ENCODE measurements at places on chromosomes 3 and 15. TPM values are rescaled to one million over a fixed set of nuclear protein-coding genes. Genes with fewer than 3 reads are reported as not detected.

Gene CCDC191
- 3.4 TPM for total RNA-seq

Gene SLC12A1
- total RNA-seq = not detected

Gene DNAH12
- total RNA-seq = 0.41 TPM

Gene PRR23C
- not detected for total RNA-seq

Gene IMPG2
- total RNA-seq = 0.07 TPM

Gene LRRC2
- 0.29 TPM for total RNA-seq

Gene CPLX3
- total RNA-seq = not detected

Gene CAND2
- total RNA-seq = 1.4 TPM

Gene TRANK1
- 4.2 TPM for total RNA-seq

Gene TP63
- 0.13 TPM for total RNA-seq

Gene GMPS
- total RNA-seq = 33.7 TPM

Gene UBAP1L
- 1.2 TPM for total RNA-seq

Gene RBMS3
- 18.4 TPM for total RNA-seq

DNA sequence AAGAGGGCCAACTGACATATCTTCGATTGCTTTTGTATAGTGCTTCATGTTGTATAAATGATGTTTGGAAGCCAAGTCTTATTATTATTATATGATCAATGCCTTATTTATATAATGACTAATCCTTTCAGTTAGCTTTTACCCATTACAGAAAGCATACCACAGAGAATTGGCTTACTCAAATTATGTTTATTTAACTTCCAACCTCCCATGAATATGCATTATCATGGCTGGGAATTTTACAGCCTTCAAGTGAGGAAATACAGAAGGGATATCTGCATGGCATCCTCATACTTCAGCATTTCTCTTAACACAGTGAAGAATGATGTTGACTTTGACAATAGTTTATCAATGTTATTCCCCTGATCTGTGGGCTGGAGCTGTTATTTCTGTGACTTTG is 225.9 kb upstream of the GAP43 start:
- no peak for DNase-seq

GRCh38 chr15:79874242-79874641 is 22.6 kb downstream of the MTHFS start:
- DNase-seq = peak; percentile 5

DNA sequence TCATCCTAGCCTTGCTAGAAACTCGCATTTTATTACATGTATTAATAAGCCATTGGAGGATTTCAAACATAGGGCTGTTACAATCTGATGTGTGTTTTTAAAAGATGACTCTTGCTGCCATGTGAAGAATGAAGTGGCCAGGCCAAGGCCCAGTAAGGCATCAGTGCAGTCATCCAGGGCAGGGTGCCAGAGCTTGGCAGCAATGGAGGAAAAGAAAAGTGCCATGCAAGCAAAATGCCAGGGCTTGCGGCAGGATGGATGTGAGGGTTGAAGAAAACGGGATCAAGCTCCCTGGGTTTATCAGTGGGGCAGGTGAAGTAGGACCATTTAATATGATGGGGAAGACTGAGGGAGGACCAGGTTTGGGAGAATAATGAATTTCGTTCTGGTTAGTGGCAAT is 183.6 kb downstream of the MINAR1 start:
- no peak for DNase-seq

DNA sequence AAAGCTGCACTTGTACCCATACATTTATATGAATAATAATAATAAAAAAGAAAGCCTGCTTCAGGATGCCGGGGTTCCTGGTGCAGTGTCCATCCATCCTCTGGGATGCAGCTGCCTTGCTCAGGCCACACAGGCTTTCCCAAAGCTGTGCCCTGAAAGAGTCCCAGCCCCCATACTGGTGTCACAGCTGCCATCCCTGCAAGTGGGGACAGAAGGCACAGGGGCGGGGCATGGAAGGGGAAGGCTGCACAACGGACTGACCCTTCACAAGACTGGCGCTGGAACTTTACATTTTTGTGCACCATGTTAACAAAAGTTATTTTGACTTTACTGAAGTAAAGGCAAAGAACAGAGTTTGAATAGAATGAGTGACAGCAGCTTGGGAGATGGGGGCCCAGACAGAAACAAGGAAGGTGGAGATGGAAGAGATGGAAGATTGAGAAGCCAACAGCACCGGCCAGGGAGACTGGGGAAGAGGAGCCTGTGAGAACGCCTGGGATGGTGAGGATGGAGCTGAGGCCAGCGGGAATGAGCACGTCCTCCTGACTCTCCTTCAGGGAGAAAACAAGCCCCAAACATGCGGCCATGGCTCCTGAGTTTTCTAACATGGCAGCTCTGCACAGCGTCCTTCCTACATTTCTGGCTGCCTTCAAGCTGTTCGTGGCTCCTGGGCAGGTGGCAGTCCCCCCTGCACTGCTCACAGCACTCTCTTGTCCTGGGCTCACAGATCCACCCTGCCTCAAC is 73.1 kb downstream of the ABTB1 start:
- no peak for DNase-seq

DNA sequence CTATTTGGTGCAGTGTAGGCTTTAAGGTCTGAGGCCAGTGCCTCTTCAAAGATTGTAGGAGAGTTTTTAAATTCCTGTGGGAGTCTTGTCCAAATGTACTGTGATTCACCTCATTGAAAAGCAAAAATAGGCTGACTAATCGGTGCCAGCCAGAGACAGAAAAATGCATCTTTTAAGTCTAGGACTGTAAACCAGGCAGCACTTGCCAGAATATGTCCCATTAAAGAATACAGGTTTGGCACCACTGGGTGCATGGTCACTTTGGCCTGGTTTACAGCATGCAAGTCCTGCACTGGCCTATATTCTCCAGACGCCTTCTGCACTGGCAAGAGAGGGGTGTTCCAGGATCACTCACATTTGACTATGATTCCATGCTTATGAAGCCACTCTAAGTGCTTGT is 20.3 kb upstream of the NOX5 start:
- peak; percentile 35 for DNase-seq

DNA sequence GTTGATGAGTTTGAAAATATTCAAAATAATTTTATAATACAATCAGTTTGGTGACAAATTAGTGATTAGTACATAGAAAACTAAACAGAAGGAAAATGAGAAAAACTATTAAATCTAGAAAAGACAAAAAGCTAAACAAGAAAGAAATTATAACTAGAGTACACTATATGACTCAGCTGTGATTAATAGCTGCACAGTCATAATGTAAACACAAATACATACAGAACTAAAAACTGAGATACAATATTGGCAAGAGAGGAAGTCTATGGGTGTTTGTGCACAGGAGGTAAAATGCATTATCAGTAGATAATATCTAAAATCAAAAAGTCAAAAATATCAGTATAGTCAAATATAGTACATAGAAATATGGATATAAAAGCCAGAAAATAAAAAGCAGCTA is 80.7 kb upstream of the PCSK6 start:
- DNase-seq = no peak

GRCh38 chr15:39171944-39172368 is 408.9 kb upstream of the THBS1 start:
- peak; percentile 92 for DNase-seq

GRCh38 chr3:8153800-8154199 is 347.8 kb upstream of the LMCD1 start:
- DNase-seq = no peak

- DNase-seq = no peak
Observed at GRCh38 chr3:97896547-97896946, 74.7 kb downstream of the CRYBG3 start.

DNA sequence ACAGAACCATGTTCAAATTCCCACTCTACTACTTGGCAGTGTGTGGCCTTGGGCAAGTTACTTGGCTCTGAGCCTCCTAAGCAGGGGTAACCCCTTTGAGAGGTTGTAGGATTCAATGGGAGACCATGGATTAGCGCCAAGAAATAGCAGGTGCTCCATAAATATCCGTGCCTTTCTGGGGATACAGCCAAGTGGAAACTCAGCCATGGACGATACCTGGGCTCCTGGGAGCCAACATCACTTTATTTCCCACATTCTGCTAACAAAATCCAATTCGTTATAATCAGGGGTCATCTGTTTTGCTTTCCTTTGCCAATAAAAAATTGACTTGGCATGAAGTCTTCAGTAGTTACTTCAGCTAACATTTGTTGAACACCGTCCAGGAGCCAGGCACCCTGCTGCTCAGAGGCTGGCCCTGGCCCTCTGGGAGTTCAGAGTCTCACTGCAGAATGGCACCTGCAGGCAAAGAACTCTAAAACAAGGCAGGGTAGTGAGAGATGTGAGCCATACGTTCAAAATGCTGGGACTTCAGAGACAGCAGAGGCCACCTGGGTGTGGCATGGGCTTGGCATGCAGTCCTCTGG is 42.3 kb downstream of the ZDHHC19 start:
- DNase-seq = no peak

Data from kidney epithelial cell (primary cell).